ENCODE measurements at places on chromosomes 4 and X. TPM values are rescaled to one million over a fixed set of nuclear protein-coding genes. Genes with fewer than 3 reads are reported as not detected.

GRCh38 chrX:147738265-147738664, 173.5 kb upstream of the FMR1 start:
- DNase-seq, result no peak

GRCh38 chr4:121233982-121234381, 69.9 kb upstream of the TNIP3 start:
- no peak for DNase-seq

- DNase-seq, result no peak
Measured at GRCh38 chrX:119655125-119655524, 37.8 kb downstream of the SEPTIN6 start.

DNA sequence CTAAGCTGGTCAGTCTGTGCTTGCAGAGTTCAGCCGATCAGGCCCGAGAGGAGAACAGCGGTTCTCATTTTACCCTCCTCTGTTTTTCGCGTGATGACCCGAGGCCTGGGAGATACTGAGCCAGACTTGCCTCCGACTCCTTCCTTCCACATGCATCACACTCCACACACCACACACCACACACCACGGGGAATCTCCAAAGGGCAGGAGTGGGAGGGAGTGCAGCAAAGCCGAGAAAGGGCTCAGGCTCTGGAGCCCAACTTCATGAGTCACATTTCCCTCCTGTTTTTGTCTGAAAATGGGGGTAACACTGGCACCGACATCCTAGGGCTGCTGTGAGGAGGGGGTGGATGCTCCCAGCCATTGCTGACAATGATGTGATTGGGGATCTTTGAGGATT, 38.9 kb downstream of the TKTL1 start:
- no peak for DNase-seq

DNA sequence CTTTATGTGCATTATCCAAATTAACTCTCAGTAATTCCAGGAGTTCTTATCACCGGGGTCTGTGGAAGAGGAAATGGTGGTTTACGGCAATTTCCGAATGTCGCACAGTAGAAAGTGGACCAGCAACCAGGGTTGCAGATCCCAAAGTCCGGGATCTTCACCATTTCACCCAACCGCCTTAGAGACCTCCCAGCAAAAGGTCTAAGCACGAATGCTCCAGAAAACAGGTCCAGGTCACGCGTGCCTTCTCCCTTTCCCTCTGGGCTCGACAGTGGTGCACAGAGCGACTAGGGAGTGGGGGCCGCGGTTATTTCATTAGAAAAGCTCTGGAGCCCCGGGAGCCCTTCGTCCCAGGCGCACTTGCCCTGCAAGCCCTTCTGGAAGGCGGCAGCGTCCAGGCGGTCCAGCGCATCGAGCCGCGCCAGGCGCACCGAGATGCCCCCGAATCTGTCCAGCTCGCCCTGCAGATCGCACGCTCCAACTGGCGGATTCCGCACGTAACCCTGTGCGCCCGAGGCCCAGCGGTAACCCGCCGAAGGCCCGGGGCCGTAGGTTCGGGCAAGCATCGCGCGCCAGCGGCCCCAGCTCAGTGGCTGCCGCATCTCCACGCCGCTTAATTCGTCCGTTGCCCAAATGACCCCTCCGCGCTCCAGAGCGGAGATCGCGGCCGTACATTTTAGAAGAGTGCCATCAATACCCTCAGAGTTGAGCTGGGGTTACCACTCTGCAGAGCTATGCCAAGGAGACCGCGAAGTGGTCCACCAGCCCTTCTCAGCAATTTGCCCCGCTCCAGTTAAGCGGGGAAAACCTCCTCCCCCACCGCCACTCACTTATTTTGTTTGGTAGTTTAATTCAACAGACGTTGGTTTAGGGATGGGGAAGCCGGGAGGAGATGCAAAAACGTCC, at the start of gene NUDT6:
TSS of gene NUDT6 (minus strand) at position 627 of the 906 bp plus-strand sequence. CDS start at position 602, 25 bp downstream.
- DNase-seq, result peak; percentile 53

The RLIM gene
- 20.2 TPM for total RNA-seq

The SERTM2 gene
- total RNA-seq, result not detected

The PROM1 gene
- total RNA-seq, result 121 TPM

The CDS1 gene
- 48.3 TPM for total RNA-seq

The SSX3 gene
- not detected for total RNA-seq

The DCAF12L2 gene
- not detected for total RNA-seq

The NDST4 gene
- 0.17 TPM for total RNA-seq

The GLA gene
- total RNA-seq, result 20.2 TPM

The CDX4 gene
- total RNA-seq, result not detected
